ENCODE measurements at places on chromosomes 5 and 9.
A peak's percentile ranks its signal among the peaks of the same experiment; 100 is the strongest.

DNA sequence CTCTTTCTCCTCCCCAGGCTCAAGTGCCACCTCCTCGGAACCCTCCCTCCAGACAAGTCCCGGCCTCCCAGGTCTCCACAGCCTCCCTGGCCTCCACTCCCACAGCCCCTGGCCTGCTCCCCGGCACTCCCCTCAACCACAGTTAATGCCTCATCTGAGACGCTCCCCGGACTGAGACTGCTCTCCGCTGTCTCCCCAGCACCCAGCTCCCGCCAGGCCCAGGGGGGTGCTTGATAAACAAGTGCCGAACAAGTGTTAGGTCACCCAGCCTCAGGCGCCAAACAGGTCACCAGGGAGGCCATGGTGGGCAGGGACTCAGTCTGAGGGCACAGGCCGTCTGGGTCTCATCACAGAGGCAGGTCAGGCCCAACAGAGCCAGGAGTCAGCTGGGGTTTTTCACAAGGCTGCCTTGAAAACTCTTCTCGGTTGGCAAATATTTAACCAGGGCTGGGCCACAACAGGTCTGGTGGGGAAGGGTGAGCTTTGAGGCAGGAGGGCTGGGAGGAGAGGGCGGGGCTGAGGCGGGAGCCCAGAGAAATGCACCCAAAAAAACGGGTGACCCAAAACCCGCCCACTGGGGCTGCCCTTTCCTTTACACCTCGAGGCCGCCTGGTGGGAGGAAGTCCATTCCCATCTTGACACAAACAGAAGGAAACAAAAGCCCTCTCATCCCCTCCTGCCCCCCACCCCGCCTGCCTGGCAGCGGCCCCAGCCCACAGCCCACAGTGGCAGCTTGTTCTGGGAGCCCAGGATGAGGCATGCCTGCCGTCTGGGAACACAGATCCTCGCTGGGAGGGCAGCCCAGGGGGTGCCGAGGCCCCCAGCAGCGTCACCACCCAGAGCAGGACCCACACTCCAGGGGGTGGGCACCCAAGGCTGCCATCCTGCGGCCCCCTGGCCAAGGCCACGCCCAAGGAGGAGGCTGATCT lies 66.6 kb upstream of the STXBP1 start:
- peak; percentile 98 for DNase-seq

GRCh38 chr5:172074896-172075295 lies 68.5 kb upstream of the FBXW11 start:
- no peak for DNase-seq

- peak; percentile 43 for DNase-seq
These were observed 47.8 kb downstream of the KDM4C start for GRCh38 chr9:6805532-6805931.

GRCh38 chr5:118777189-118777736 lies 211.1 kb downstream of the DTWD2 start:
- no peak for DNase-seq

- DNase-seq = no peak
These were observed 283.0 kb upstream of the IRX4 start for GRCh38 chr5:2165615-2166305.

DNA sequence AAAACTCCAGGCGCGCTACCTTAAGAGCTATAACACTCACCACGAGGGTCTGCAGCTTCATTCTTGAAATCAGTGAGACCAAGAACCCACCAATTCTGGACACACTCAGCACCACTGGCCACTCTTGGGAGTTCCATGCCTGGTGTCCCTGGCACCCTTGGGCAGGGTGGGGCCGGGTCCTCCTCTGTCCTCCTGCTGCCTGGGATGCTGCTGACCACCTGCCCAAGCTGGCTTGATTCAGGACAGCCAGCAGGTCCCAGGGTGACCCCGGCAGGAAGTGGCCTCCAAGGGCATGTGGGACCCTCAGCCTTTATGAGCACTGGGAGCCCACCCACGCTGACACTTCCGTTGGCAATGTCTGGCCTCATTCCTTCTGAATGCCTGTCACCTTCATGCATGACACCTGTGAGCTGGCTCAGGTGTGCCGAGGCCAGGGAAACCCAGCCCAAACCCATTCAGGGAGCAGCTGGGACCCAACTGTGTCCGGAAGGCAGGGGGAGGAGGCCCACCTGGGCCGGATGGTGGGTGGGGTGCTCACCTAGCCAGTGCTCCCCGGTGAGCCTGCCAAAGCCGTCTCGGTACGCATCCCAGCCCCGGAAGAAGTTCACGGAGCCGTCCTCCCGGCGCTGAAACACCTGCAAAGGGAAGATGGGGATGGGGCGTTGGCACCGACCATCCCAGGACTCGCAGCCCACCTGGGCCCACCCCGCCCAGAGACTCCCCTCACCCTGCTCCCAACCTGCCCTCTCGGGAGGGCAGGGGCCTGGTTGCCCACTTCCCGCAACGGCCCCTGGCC lies 14.8 kb upstream of the QRFP start:
- DNase-seq = no peak

All from kidney glomerular epithelial cell (primary cell).